Left colon (tissue), 2 donors: ENCODE measurements at places on chromosomes 1 and 21. TPM values are rescaled to one million over a fixed set of nuclear protein-coding genes. Genes with fewer than 3 reads are reported as not detected.

DNA sequence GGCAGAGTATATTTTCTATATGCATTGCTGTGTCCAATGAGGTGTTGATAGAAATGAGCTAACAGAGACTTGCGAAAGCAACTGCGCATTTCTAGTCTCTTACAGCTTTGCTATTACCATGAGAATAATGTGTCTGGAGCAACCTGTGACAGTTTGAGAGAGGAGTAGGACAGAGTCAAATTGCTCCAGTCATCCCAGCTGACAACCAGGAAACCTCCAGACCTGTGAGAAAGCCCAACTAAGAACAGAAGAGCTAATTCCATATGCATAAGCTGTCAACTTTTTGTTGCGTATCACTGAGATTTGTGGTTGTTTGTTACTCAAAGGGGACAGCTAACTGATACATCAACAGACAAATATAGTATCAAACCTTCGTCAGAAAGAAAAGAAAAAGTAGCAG lies 354.1 kb upstream of the LRRC7 start:
- DNase-seq: no peak

- DNase-seq: no peak
Observed at GRCh38 chr1:15051882-15052528, 101.5 kb upstream of the TMEM51 start.

DNA sequence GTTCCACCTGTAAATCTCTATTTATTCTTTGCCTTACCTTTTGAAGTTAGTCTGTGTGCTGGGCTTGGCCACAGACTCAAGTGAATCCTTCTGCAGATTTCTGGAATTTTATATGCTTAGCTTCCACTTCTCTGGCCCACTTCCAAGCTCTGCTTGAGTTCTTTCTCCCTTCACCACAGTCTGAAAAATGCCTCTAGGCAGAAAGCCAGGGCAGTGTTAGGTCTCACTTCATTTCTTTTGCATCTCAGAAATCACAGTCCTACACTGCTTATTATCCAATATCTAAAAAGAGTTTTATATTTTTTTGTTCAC lies 48.9 kb downstream of the INKA2 start:
- DNase-seq: peak; percentile 51

- DNase-seq: peak; percentile 79
Observed at GRCh38 chr1:111576547-111576946, 43.0 kb upstream of the RAP1A start.

DNA sequence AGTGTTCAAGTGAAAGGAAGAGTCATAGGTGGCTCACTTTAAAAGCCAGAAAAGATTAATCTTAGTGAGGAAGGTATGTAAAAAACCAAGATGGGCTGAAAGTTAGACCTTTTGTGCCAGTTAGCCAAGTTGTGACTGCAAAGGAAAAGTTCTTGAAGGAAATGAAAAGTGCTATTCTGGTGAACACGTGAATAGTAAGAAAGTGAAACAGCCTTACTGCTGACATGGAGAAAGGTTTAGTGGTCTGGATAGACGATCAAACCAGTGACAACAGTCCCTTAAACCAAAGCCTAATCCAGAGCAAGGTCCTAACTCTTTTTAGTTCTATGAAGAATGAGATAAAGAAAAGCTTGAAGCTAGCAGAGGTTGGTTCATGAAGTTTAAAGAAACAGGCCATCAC lies 106.4 kb downstream of the CTH start:
- DNase-seq: no peak

DNA sequence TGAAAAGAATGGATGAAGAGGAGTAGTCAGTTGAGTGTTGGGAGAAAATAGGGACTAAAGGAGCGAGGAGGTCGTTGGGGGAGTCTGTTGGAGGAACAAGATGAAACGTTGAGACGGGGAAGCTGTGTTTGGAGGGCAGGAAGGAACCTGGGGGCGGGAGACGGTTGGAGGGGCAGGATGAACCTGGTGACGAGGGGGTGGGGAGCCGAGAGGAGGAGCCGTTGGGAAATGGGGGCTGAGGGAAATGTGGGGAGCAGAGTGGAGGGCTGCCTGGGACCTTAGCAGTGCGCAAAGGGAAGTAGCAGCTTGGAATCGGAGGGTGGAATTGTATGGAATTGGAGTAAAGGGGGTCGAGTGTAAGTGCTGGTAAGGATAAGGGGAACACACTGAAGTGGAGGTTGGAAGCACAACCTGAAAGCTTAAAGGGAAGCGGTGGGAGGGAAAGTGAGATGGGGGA lies 630 bp downstream of the MTF2 start:
- peak; percentile 44 for DNase-seq

- no peak for DNase-seq
Observed at GRCh38 chr1:77412820-77413530, 131.2 kb downstream of the AK5 start.

GRCh38 chr1:64570267-64570855 lies 100.4 kb downstream of the CACHD1 start:
- DNase-seq: no peak

- DNase-seq: no peak
Observed at GRCh38 chr21:45444385-45444784, 39.4 kb downstream of the COL18A1 start.

- no peak for DNase-seq
Observed at GRCh38 chr1:211482306-211482705, 9.7 kb downstream of the RD3 start.

DNA sequence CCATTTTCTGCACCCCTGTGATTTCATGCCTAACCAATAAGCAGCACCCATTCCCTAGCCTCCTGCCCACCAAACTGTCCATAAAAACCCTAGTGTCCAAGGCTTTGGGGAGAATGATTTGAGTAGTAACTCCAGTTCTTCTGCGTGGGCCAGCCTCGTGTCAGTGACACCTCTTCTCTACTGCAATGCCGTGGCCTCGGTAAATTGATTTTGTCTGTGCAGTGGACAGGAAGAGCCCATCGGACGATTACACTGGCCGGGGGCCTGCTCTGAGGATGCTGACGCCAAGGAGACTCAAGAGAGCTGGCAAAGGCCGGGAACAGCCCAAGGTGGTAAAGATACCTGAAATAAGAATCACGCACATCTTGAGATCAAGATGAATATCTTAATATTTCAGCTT lies 29.3 kb downstream of the RSPH1 start:
- peak; percentile 12 for DNase-seq

- DNase-seq: peak; percentile 55
Observed at GRCh38 chr1:47388891-47389238, 27.2 kb upstream of the FOXE3 start.

- DNase-seq: no peak
Observed at GRCh38 chr1:229181419-229181818, 89.5 kb upstream of the RAB4A start.

GRCh38 chr1:30847358-30847972 lies 61.1 kb downstream of the SDC3 start:
- peak; percentile 74 for DNase-seq

GRCh38 chr21:44199448-44199847 lies 41.3 kb downstream of the ICOSLG start:
- DNase-seq: peak; percentile 16

- DNase-seq: no peak
Observed at GRCh38 chr1:40849801-40850592, 12.2 kb downstream of the CITED4 start.

DNA sequence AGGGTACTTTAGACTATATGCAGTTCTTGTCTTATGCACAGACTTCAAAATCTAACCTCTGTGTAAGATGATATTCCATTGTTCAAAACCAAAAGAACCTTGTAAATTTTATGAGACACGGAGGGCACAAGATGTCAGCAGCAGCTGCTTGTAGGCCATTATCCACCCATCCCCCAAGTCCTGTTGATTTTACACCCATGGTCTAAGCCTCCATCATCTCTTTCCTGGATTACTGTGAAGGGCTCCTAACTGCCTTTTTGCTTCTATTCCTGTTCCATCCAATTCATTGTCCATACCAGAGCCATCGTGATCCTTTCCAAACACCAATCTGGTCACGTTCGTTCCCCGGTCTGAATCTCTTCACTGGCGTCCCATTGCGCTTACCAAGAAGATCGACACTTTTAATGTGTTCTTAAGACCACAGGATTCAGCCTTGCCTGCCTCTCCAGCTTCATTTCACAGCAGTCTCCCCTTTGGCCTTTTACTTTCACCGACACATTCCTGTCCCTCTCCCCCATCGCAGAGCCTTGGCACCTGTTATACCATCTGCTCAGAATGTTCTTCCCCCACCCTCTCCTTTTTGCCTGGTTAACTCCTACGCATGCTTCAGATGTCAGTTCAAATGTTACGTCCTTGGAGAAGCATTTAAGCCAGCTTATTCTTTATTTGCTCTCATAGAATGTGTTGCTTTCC lies 107.3 kb upstream of the POU3F1 start:
- DNase-seq: no peak

- peak; percentile 23 for DNase-seq
Observed at GRCh38 chr1:227885135-227885647, 62.5 kb downstream of the WNT9A start.

DNA sequence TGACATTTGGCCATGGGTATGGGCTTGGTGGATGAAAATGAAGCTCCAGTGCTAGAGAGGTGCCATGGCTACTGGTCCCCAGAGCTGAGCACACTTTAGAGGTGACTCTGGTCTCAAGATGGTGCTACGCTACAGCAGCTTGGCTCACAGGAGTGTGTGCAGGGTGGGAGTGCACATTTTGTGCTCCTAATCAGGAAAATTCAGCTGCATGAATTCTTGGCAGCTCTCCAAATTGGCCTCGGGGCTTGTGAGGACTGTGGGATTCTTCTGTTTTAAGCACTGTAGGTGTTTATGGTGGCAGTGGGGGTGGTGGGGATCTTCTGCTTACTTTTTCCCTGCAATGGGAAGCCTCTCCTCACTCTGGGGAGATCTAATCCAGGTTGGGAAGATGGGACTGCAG lies 17.3 kb upstream of the TIPRL start:
- no peak for DNase-seq

- peak; percentile 45 for DNase-seq
Observed at GRCh38 chr21:36330904-36331303, 10.9 kb downstream of the MORC3 start.

DNA sequence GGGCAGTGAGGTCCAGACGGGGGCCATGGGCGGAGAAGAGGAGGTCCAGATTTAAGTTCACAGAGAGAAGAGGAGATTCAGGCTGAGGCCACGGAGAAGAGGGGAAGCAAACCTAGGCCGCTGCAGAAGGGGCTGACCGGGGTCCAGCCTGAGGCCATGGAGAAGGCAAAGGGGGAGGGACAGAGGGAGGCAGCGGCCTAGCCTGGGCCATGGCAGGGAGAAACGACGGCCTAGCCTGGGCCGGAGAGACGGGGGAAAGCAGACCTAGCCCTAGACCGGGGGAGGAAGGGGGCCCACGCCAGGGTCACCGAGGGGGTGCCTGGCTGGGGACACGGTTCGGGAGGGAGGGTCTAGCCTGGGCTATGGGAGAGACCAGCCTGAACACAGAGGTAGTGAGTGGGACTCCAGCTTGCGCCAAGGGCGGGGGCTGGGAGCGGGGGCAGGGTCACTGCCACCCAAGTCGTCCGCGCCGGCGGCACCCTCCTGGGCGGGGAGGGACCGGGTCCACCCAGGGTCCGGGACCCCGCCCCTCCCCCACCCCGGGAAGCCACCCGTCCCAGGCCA lies 459 bp downstream of the CAPZB start:
- DNase-seq: no peak

DNA sequence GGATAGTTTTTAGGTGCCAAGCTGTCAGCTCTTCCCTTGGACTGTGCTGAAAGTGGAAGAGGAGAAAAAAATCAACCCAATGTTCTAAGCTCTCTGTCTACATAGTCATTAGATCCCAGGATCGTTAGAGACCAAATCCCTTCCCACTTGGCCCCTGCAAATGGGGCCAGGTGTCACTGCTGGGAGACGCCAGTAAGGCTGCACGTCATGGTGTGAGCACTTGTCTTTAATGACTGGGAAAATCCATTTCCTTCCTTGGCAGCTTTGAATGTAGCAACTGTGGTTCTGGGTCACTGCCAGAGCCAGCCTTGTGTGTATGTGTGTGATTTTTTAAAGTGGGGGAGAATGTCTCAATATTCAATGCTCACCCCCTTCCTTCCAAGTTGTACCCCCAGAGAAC lies 59.9 kb downstream of the MAN1C1 start:
- DNase-seq: peak; percentile 25

GRCh38 chr1:97074771-97075170 lies 353.2 kb downstream of the PTBP2 start:
- no peak for DNase-seq

SLAMF1 gene
- 0.92 TPM for total RNA-seq

PLPPR4 gene
- 0.20 TPM for total RNA-seq

DNAJC28 gene
- total RNA-seq: 2.5 TPM

CSMD2 gene
- total RNA-seq: 0.15 TPM

AMY1A gene
- not detected for total RNA-seq

LRRC38 gene
- not detected for total RNA-seq

LRRN2 gene
- total RNA-seq: 23.0 TPM

CRABP2 gene
- 0.98 TPM for total RNA-seq

C1orf21 gene
- 106 TPM for total RNA-seq

DSCAM gene
- not detected for total RNA-seq

CADM3 gene
- total RNA-seq: 7.5 TPM

EXO1 gene
- 1.4 TPM for total RNA-seq

ACOT11 gene
- total RNA-seq: 59.7 TPM

PDPN gene
- 4.1 TPM for total RNA-seq
